ENCODE measurements at places on chromosomes 1 and 21.

DNA sequence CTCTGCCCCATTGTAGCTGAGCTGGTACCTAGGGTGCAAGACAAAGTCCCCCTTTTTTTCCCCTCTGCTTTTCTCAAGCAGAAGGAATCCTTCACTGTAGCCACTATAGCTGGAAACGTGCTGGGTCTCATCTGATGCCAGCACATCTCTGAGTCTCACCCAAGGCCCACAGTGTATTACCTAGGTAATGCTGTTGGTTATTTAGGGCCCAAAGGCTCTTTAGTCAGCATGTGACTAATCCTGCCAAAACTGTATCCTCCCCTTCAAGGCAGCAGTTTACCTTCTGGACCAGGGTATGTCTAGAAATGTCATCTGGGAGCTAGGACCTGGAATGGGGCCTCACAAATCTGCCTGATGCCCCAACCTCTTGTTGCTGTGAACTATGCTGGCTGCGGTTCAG is 423.4 kb downstream of the NUF2 start:
- DNase-seq: no peak
- no peak overlapping the region for H3K4me3 ChIP-seq
- no peaks in the 10 kb centered on the region for H3K4me1 ChIP-seq

DNA sequence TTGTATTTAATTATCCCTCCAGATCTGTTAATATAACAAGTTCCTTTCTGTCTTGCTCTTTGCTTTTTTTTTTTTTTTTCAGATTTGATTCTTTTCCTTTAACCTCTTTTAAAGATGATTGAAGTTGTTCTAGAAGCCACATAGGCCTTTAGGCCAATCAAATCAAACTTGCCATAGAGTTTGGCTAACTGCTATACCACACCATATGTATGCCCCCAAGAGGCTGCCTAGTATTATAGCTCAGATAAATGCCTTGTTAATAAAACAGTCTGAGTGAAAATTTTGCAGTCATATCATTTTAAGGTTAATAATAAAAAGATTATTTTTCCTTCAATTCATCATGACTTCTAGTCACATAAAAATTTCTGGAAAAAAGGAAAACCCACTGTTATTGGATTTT is 696.0 kb upstream of the CHRM3 start:
- H3K36me3 ChIP-seq: no peaks in the 10 kb centered on the region
- no peaks in the 10 kb centered on the region for H3K4me1 ChIP-seq
- no peak for DNase-seq
- no peak overlapping the region for H3K27ac ChIP-seq

DNA sequence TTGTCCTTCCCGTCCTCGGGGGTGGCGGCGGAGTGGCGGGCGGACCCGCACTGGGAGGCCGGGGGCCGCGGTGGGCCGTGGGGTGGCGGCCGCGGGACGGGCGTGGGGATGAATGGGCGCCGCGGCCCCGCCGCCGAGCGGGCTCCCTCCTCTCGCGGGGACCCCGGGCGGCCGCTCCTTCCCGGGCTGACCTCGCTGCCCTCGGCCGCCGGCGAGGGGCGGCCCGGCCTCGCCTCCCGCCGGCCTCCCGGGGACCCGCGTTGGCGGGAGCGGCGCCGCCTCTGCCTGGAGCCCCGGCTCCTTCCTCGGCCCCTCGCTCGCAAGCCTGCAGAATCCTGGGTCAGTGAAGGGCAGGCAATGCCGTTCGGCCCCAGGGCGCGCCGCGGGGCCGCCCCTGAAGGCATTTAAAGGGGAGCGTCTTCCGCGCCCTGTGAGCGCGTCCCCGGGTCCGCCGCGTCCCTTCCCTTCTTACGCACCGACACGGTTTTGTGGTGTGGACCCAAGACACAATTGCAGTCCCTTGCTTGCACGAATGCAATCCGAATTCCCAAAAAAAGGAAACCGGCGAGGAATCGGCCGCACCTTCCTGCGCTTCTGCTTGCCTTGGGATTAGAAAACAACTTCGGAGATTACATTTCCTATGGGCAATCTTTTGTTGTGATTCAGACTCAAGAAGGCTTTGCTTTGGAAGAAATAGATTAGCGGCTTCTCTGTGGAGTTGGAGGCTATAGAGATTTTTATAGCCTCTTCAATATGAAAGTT is 776 bp downstream of the ITSN1 start:
- no peak overlapping the region for H3K27ac ChIP-seq
- peak; percentile 16 for DNase-seq
- peaks cover 4% of the 10 kb centered on the region for H3K27me3 ChIP-seq
- peaks cover 5% of the 10 kb centered on the region for H3K4me1 ChIP-seq

DNA sequence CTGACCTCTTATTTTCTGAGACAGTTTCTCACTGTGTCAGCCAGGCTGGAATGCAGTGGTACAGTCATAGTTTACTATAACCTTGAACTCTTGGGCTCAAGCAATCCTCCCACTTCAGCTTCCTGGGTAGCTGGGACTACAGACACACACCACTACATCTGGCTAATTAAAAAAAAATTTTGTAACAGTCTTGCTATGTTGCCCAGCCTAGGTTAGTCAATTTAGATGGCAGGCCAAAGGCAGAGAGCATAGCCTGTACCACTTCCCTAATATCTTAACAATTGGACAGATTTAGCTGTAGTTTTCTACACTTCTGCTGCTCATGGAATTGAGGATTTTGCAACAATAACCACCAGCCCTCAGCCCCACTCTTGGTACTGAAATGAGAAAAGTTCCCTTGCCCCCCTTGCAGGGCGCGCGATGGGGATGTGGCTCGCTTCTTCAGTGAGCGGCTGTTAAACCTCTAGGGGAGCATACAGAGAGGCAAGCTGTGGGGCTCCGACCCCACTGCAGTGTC is 34.9 kb upstream of the PTGFRN start:
- H3K4me3 ChIP-seq: no peak overlapping the region
- no peaks in the 10 kb centered on the region for H3K36me3 ChIP-seq
- no peak for DNase-seq
- H3K4me1 ChIP-seq: peaks cover 33% of the 10 kb centered on the region
- H3K27me3 ChIP-seq: peaks cover 2% of the 10 kb centered on the region

DNA sequence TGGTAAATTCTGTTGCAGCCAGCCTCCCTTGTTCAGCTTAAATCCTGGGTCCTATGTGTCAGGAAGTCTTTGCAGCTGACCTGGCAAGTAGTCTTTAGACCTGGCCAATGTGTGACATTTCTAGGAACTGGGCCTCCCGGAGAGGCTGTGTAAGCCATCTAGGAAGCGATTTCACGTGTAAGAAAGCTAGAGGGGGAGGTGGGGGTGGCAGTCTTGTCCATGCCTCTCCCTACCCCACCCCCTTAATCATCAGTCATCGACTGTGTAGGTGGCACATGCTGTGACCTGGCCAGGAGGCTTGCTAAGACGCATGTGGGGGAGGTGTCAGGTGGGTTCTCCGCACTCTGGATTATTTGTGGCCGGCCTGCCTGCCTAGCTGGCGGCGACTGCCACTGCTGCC is 8.4 kb downstream of the C1orf226 start:
- no peak for DNase-seq
- H3K4me1 ChIP-seq: no peaks in the 10 kb centered on the region
- H3K4me3 ChIP-seq: no peak overlapping the region
- no peaks in the 10 kb centered on the region for H3K36me3 ChIP-seq
- H3K27me3 ChIP-seq: peaks cover 36% of the 10 kb centered on the region
- H3K27ac ChIP-seq: no peak overlapping the region

DNA sequence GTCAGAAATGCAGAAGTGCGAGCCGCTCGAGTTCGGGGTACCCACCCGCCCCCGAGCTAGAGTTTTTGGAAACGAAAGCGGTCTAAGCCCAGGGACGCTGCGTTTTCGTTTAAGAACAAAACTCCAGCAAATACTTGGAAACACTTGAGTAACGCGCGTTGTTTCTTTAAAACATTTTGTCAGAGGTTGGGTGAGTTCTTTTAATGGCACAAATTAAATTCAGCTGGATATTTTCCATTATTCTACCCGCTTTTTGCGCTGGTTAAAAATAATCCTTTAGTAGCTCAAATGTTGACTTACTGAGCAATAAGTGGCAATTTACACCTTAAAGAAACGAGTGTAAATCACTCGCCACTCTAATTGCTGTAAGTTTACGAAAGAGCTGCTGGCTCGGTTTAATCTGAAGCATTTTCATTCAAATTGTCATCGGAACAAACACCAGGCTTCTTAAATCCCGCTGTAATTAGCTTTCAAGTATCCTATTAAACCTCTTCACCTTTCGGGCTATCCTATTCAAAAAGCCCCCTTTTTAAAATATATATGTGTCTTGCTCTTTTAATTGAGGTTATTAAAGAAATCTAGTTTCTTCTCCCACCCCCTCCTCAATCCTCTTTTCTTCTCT is 1.5 kb downstream of the LHX8 start:
- no peak overlapping the region for H3K4me3 ChIP-seq
- no peak for DNase-seq
- H3K36me3 ChIP-seq: no peaks in the 10 kb centered on the region
- no peak overlapping the region for H3K27ac ChIP-seq
- H3K27me3 ChIP-seq: peaks cover 58% of the 10 kb centered on the region

- H3K27ac ChIP-seq: no peak overlapping the region
- no peaks in the 10 kb centered on the region for H3K27me3 ChIP-seq
- H3K4me3 ChIP-seq: no peak overlapping the region
- DNase-seq: no peak
Observed at GRCh38 chr1:119516247-119516646, 9.2 kb downstream of the HSD3B1 start.

DNA sequence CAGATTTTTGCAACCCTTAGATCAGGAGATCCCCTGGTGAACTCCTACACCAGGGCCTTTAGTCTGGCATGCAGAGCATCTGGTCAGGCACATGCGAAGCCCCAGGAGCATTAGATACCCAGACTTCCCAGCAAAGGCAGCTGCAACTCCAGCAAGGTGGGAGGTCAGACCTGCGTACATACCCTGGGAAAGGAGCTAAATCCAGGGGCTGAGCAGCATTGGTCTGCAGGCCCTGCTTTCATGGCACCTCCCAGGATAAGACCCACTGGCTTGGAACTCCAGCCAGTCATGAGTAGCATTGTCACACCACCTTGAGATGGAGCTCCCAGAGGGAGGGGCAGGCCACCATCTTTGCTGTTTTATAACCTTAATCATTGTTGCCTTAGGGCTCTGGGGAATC is 92.3 kb downstream of the KCNT2 start:
- no peaks in the 10 kb centered on the region for H3K27me3 ChIP-seq
- no peaks in the 10 kb centered on the region for H3K36me3 ChIP-seq
- no peak overlapping the region for H3K4me3 ChIP-seq
- no peaks in the 10 kb centered on the region for H3K4me1 ChIP-seq
- no peak for DNase-seq

- H3K4me1 ChIP-seq: no peaks in the 10 kb centered on the region
- H3K27ac ChIP-seq: no peak overlapping the region
- no peak overlapping the region for H3K4me3 ChIP-seq
- DNase-seq: no peak
- peaks cover 12% of the 10 kb centered on the region for H3K27me3 ChIP-seq
- H3K36me3 ChIP-seq: no peaks in the 10 kb centered on the region
Observed at GRCh38 chr1:22579541-22580155, 16.4 kb downstream of the EPHA8 start.

All from T-cell (primary cell).